Panc1 (cell line): ENCODE measurements at places on chromosomes 3 and 15. TPM values are rescaled to one million over a fixed set of nuclear protein-coding genes. Genes with fewer than 3 reads are reported as not detected.
A peak's percentile ranks its signal among the peaks of the same experiment; 100 is the strongest.

DNA sequence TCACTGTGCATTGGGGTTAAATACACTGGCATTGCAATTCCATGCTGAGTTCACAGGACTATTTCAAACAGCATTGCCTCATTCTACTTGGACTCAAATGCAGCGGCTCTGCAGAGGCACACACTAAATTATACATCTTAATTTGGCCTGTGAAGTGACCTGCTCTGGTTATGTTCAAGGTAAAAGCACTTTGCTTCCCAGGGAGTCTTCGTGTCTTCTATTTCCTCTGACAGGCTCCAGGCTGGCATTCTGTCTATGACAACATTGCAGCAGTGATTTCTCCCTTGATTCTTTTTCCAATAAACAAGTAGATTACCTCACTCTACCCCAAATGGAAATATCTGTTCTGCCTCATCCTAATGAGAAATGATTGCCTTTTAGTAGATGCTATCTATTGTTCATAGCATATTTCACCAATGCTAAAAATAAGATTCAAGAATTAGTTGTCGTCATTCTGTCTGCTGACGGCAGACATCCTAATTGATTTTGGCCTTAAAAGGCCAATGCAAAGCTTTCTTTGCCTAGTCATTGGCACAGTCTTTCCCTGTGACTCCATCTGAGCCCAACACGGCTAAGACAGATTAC is 33.8 kb downstream of the FMN1 start:
- DNase-seq: no peak

DNA sequence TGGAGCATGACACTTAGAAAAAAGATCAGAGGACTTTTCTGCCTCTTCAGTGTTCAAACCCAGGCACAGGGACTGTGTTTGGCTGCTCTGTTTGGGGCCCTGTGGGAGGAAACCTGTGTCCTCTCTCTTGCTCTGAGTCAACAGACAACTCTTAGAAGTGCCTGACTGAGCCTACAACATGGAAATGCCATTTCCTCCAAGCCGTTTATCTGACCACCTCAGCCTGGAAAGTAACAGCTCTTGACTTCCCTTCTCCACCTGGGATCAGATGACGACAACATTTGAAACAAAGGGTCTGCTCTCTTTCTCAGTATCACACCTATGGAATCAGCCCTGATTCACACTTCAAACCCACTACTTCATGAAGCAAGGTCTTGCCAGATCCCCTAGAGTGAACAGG is 91.3 kb upstream of the CTDSPL start:
- DNase-seq: no peak

- no peak for DNase-seq
Measured at GRCh38 chr3:130658678-130659077, 88.0 kb downstream of the PIK3R4 start.

GRCh38 chr15:56222302-56222701 is 21.4 kb downstream of the RFX7 start:
- DNase-seq: no peak

DNA sequence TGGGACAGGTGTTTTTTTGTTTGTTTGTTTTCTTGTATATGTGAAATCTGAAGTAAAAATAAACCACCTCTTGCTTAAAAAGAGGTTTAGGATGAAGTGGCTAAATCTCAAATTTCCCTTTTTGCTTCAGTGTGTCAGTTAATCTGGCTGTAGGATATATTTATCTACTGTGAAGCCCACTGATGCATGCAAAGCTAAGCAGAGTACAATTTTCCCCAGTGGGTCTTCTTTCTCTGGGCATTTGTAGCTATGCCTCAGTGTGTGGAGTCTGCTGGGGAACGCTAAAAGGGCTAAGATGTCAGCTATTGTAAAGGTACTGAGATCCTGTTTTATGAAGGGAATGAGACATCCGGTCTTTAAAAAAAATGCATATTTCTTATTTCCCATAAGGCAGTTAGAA is 190.6 kb downstream of the TCF12 start:
- DNase-seq: no peak

DNA sequence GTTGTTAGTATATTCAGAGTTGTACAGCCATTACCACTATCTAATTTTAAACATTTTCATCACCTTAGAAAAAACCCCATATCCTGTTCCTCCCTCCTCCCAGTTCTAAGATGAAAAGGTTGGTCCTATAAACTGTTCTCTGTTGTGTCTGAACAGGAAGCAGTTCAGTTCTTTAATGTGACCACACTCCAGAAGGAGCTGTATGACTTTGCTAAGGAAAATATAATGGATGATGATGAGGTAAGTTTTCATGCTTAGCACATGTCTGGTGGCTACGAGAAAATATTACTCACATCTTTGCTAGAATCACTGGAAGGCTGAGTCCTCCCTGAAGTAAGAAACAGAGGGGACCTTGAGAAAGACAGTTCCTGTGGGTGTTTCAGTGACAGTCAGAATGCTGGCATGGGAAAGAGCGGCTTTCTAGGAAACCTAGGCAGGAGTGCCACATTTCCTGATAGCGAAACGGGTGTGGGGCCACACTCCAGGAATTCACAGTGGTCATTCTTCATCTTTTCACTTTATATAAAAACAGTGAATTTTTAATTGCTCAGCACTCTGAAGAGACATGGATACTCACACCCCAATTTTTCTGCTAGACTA is 20.3 kb downstream of the CRTAP start:
- DNase-seq: no peak

The HHLA2 gene
- total RNA-seq: not detected

The GOLGA8R gene
- 0.80 TPM for total RNA-seq

DNA sequence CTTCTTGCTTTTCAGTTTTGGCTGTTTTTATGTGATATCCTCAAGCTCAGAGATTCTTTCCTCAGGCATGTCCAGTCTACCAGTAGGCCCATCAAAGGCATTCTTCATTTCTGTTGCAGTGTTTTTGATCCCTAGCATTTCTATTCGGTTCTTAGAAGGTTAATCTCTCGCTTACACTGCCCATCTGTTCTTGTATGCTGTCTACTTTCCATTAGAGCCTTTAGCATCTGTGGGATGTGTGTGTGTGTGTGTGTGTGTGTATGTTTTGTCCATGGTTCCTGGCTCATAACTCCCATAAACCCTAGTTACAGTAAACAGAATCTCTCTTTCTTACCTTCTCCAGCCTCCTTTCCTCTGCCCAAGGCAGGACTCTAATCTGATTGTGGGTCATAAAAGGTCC is 5.1 kb upstream of the SLC22A13 start:
- DNase-seq: no peak

- no peak for DNase-seq
Measured at GRCh38 chr3:186880406-186880805, 37.9 kb downstream of the ADIPOQ start.

DNA sequence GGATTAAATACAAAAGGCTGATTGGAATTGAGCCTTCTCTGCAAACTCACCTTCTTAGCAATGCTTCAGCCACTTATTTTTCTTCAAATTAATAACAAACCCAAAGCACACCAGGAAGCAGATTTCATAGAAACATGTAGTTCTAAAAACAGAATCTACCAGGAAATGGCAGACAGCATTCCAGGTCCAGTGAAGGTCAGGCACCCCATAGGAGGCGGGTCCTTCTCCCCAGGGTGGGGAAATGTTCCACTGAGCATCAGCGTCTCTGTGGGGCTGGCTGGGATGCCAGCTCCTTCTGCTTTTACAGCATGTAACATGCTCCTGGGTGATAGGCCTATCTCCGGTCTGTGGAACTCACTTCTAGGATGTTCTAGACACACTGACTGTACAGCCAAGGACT is 49.2 kb downstream of the CTNNB1 start:
- DNase-seq: no peak

DNA sequence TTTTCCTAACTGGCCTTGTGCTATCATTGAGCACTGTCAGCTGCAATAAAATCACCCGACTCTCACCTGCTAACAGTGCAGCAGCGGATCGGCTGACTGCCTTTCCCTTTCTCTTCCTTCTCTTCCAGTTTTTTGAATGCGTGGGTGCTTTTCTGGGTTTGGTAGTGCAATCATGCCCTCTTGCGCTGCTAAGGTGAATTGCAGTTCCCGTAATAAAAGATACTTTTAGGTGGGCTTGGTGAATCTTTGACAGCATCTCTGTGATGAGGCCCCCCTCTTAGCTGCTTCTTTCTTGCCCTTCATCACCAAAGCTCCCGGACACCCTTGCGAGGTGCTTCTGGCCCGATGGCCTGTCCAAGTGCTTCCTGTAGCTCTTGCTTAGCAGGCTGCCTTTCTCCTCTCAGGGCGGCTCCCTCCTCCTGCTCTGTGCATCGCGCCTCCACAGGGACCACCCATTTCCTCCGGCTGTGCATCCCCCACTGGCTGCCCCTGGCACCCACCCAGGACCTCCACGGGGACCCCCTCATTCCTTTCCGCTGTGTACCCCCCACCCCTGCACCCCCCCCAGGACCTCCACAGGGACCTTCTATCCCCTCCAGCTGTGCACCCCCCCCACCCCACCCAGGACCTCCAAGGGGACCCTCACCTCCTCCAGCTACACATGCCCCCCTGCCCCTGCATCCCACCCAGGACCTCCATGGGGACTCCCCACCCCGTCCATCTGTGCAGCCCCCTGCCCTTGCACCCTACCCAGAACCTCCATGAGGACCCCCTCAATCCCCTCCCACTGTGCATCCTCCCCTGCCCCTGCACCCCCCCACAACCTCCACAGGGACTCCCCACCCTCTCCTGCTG is 50.8 kb upstream of the RPL32 start:
- DNase-seq: peak; percentile 33

- no peak for DNase-seq
Measured at GRCh38 chr15:64845183-64845611, 3.5 kb downstream of the PLEKHO2 start.

The LZTFL1 gene
- total RNA-seq: 12.3 TPM

DNA sequence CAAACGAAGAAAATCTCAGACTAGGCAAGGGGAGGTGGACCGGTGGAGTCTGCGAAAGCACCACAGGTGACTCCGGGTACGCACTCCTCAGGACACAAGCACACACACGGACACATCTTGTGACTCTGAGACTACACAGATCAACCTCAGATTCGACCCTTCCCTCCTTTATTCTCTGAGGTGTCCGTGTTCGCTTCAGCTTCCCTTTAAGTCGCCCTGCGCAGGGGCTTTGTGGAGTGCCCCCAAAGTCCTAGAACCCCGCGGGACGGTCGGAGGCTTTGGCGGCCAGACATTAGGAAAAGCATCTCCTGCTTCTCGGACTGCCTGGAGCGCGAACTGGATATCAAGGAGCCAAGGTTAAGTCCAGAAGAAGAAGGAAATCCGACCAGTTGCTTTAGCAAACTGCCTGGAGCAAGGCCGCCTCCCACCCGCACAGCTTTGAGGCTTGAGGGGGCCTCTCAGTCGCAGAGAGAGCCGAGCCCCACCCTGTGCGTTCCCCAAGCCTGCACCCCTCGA is 730 bp downstream of the DGKG start:
- no peak for DNase-seq

DNA sequence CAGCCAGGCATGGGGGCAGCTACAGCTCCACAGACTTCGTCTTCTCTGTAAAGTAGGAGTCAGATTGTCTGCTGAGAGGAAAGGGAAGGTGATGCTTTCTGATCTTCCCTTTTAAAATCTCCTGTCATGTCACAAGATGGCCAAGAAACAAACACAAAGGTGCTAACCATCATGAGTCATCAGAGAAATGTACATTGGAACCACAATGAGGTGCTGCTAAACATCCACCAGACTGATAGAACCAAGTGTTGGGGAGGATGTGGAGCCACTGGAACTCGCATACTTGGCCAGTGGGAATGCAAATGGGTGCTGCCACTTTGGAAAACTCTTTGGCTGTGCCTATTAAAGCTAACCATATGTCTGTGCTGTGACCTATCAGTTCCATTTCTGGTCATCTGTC is 268.8 kb downstream of the SLCO3A1 start:
- DNase-seq: no peak

The CAND2 gene
- total RNA-seq: 0.13 TPM

GRCh38 chr3:160822936-160823335 is 66.9 kb downstream of the PPM1L start:
- DNase-seq: no peak

The C3orf85 gene
- total RNA-seq: not detected

DNA sequence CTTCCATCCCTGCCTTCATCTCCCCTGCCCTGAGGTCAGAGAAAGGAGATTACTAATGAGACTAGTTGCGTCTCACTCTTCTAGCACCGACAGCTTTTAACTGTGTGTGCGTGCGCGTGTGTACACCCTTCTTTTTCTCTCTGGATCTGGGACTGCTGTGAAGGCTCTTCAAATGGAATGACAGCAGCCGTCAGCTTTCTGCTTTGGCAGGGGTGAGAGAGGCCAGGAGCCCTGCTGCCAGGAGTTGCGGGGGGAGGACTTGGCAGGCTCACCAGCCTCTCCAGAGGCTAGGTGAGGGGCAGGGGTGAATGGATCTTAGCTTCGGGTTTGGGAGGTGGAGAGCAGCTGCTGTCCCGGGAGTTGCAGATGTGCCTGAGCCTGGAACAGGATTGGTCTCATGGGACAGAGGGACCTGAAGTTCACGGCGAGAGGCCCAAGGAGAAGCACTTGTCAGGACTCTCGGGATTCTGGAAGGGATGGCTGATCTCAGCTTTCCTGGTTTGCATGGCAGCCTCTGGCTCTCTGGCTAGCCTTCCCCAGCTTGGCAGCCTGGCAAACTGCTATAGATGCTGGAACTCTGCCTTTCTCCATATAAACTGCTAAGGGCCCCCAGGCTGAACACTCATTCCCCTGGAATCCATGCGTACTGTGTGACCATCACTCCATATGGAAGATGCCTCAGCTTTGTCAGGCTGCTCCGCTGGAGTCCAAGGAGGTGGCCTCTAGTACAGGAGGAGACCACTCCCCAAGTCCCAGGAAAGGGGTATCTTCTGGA is 16.6 kb downstream of the TEX264 start:
- DNase-seq: no peak

The EEF1AKMT4 gene
- total RNA-seq: 10.7 TPM

The ST3GAL6 gene
- total RNA-seq: 0.15 TPM

The GOLGA8K gene
- 1.5 TPM for total RNA-seq

GRCh38 chr3:107633327-107634098 is 110.8 kb downstream of the BBX start:
- DNase-seq: no peak

The KLHL40 gene
- total RNA-seq: not detected

GRCh38 chr3:177658354-177658753 is 461.1 kb upstream of the TBL1XR1 start:
- no peak for DNase-seq

- DNase-seq: no peak
Measured at GRCh38 chr3:19427422-19428149, 279.3 kb downstream of the KCNH8 start.

The SLCO2A1 gene
- 0.62 TPM for total RNA-seq

GRCh38 chr3:108352176-108352575 is 55.8 kb downstream of the HHLA2 start:
- no peak for DNase-seq

The DCBLD2 gene
- 54.4 TPM for total RNA-seq

DNA sequence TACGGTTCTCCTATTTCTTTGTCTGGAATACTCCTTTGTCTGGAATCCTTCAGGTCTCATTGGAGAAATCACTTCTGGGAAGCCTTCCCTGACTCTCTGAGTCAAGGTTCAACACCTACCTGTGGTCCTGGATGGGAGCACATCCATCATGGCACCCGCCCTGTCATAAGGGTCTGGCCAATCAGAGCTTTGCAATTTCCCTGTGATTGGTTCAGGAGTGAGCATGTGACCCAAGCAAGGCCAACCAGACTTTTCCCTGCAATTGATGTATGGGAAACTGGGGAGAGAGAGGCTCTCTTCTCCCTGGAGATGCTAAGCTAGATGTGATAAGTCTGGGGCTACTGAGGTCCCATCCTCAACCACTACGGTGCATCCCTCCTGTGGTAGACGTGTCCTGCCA is 8.1 kb downstream of the FAM3D start:
- DNase-seq: no peak

- no peak for DNase-seq
Measured at GRCh38 chr15:44308889-44309288, 20.4 kb downstream of the GOLM2 start.

The MUC13 gene
- total RNA-seq: 0.13 TPM

- DNase-seq: no peak
Measured at GRCh38 chr15:70281811-70282307, 184.1 kb upstream of the TLE3 start.
